Activated naive CD4-positive, alpha-beta T cell treated with anti-CD3 and anti-CD28 coated beads, Interleukin-2, amount 50 U/mL, for 16 hours (primary cell): ENCODE measurements at places on chromosomes 2 and 18.
A peak's percentile ranks its signal among the peaks of the same experiment; 100 is the strongest.

DNA sequence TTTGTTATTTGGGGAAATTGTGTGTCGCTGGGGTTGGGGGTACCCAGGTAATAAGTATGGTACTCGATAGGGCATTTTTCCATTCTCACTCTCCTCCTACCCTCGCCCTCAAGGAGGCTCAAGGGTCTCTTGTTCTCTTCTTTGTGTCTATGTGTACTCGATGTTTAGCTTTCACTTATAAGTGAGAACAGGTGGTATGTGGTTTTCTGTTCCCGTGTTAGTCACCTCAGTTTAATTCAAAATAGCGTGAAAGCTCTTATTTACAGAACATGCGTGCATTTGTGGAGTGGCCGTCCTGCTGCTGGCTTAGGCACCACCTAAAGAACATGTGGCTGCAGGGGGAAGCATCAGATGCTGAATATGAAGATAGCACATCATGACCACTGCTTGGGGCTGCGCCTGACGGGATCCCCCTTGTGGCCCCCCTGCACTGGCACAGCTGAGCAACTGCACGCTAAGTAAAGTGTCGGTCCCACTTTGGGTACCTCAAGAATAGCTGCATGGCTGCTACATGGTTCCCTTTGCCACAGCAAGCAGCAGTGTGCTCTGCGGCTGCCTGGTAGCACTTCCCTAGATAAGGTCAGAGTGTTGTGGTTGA lies 569.0 kb downstream of the DCDC2C start:
- no peak for DNase-seq

- DNase-seq = no peak
Measured at GRCh38 chr2:198203336-198204069, 399.1 kb downstream of the PLCL1 start.

DNA sequence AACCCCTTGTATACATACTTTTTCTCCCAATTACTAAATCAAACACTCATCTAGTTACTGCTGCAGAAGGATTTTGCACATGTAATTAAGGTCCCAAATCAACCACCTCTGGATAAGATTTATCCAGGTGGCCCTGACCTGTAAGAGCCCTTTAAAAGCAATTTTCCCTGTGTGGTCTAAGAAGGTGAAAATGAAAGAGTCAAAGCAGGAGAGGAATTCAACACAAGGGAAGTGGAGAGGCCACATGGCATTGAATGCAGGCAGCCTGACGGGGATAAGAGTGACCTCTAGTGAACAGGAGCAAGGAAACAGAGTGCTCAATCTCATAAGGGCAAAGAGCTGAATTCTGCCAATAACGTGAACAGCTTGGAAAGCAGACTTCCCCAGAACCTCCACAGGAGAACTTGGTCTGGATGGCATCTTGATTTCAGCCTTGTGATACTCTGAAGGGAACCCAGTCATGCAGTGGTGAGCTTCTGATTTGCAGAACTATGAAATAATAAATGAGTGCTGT lies 27.2 kb downstream of the PPP3R1 start:
- no peak for DNase-seq

- no peak for DNase-seq
Measured at GRCh38 chr18:77248873-77249568, 627 bp upstream of the GALR1 start.

- no peak for DNase-seq
Measured at GRCh38 chr18:56060967-56061541, 473.1 kb upstream of the TCF4 start.

DNA sequence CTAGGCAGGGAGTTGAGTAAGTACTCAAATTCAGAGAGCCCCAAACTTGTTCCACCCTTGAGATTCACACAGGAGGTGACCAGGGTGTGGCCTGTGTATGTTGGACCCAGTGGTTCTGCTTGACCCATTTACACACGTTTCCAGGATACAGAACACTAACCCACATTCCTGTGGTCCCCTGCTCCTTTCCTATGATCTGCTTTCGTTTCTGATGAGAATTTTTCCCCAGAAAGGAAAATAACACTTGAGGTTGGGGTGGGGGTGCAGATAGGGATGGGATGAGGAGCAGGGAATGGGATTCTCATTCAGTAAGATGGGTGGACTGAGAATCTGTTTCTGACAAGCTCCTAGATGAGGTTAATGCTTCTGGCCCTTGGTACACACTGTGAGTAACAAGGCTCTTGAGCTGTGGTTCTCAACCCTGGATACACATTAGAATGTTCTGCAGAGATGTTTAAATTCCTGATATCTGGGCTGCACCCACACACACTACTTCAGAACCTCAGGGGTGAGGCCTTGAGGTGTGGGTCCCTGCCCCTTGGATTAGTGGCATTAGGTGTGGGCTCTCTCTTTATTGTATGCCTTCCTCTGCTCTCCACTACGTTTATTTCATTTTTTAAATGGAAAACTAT lies 58.4 kb downstream of the TPGS2 start:
- DNase-seq = no peak

DNA sequence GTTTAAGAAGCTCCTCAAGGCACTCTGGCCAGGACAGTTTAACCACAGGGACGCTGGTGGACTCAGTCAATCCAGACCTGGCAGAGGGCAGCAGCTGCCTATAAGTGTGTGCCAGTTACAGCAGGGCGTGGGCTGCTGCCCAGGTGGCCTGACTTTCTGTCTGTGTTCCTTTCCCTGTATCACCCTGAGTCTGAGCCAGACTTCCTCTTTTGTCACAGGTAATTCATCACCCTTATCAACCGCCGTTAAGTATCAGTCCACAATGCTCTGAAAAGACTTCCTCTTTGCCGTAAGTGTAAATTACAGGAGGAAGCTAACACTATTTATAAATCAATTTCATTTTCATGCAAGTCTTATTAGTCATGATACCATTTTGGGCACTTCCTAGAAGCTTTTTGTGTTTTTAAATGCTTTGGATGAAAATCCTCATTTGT lies 7.0 kb downstream of the LPIN1 start:
- DNase-seq = no peak

DNA sequence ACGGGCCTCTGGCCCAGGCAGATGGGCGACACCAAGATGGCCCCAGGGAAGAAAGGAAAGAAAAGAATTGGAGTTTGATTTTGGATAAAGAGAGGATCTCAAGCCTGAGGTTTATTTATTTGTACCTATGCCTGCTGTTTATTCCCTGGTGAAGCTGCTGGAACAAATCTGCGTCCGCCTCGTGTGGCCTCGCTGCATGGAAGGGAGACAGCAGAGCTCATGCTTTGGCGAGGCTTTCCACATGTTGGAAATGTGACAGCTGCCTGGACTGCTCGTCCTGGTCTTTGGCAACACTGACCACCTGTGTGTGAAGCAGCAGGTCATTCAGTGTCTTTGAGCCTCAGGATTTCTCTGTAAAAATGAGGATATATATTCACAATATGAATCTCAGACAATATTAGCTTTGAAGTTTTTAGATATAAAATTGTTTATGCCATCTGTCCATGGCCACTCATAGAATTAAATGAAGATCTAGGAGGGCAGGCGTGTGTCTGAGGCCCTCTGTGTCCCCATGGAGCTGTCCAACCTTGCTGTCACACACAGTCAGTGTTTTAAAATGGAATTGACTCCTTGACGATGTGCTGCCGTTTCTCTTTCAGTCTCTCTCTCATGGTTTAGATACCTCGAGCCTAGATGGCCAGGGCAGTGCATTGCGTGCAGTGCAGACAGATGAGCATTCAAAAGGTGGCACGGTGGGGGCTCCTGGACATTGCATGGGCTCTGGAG lies 94.3 kb downstream of the SOCS6 start:
- no peak for DNase-seq

- DNase-seq = no peak
Measured at GRCh38 chr2:160791884-160792283, 298.3 kb upstream of the RBMS1 start.

DNA sequence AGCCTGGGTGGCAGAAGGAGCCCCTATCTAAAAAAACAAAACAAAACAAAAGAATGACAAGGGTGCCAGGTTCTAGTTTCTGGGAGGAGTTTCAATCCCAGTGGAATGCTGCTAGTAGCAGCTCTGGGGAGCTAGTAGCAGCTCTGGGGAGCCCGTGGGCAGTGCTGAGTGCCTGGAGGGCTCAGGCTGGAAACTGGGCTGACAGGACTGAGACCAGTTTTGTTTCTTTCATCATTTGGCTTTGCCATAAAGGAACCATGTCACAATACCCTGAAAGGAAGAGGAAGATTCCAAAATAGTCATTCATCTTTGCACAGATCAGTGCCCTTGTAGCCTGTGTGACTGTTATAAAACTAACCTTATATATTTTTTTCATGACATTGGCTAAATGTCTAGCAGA lies 10.6 kb downstream of the MFSD6 start:
- DNase-seq = no peak

DNA sequence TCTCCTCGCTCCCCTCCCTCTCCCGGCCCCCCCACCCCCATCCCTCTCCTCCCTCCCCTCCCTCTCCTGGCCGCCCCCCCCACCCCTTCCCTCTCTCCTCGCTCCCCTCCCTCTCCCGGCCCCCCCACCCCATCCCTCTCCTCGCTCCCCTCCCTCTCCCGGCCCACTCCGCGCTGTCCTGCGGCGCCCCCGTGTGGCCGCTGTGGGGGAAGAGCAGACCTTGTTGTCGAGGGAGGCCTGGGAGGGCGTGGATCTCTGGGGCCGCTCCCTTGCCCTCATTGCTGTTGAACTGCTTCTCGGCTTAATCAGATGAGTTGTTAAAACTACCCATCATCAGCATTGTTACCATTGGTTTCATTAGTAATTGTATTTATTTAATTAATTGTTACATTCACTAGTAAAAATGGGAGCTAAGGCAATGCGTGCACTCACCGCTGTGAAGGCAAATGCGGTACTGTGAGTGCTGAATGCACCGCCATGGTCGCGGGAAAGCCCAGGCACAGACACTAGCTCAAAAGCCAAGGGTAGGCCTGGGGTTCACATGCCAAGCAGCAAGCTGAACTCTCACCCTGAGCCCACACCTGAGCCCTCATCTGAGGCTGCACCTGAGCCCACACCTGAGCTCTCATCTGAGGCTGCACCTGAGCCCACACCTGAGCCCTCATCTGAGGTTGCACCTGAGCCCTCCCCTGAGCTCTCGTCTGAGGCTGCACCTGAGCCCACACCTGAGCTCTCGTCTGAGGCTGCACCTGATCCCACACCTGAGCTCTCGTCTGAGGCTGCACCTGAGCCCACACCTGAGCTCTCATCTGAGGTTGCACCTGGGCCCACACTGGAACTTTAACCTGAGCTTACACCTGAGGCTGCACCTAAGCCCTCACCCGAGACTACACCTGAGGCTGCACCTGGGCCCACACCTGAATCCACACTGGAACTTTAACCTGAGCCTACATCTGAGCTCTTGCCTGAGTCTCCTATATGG lies 8.8 kb downstream of the RTP5 start:
- peak; percentile 79 for DNase-seq

- no peak for DNase-seq
Measured at GRCh38 chr18:74562131-74562730, 27.9 kb downstream of the CNDP1 start.

- no peak for DNase-seq
Measured at GRCh38 chr2:48009256-48009655, 103.0 kb upstream of the FBXO11 start.

DNA sequence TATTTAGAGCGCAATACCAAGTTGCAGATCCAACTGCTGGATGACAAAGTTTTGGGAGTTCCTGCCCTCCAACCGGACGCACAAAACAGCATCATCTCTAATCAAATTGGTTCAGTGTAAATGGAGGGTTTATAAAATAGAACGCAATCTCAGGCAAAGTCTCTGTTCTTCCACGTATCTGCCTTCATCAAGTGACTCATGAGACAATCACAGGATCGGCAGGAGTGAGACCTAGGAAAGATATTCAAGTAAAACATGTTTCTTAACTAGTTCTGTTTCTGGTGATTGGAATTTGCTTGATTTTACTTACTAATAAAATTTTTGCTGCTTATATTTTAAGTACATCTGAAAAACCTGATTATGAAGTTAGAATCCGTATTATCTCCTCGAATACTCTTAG lies 7.6 kb downstream of the FZD5 start:
- DNase-seq = no peak

DNA sequence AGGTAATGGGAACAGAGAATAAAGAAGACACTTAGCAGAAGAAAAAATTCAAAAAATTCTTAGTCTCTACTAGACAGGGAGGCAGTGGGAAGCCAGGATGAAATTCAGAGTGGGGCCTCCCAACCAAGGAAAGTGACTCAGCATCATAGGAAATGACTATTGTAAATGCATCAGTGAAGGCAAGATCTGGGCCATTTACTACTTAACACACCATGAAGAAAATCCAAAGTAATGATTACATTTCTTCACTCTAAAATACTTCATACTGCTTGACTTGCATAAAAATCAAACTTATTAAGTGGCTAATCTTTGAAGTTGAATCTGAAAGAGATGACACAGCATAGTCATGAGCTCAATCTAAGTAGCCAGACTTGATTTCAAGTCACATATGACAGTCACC lies 405.8 kb upstream of the SLC39A10 start:
- DNase-seq = no peak

DNA sequence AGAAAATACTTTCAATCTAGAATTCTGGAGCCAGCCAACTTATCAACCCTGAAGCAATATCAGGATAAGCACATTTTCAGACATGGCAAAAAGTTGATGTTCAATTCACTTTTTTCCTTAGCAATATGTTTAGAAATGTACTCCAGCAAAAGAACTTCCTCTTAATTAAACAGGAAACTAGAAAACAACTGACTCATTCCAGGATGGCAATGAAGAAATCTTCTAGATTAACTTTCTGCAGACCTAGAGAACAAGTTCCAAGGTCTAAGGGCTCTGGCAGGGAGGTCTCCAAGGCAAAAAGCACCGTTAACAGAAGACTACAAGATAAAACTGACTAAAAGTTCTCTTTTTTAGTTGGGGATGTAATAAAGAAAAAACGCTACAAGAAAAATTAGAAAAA lies 69.2 kb upstream of the VWC2L start:
- no peak for DNase-seq

DNA sequence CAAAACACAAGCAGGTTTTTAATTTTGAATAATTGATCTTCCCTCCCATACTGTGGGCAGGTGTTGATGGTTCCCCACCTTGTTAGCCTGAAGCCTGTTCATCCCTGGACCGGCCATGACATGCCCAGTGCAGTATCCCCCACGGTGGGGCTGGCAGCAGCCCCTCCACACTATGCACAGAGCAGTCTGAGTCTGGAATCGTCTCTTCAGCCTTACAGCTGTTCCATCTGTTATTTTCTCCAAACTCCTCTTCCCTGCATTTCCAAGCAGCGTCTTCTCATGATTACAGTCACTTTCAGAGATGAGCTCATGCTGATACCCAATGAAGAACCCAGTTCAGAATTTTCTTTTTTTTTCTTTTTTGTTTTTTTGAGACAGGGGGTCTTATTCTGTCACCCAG lies 68.2 kb downstream of the ADI1 start:
- DNase-seq = no peak

DNA sequence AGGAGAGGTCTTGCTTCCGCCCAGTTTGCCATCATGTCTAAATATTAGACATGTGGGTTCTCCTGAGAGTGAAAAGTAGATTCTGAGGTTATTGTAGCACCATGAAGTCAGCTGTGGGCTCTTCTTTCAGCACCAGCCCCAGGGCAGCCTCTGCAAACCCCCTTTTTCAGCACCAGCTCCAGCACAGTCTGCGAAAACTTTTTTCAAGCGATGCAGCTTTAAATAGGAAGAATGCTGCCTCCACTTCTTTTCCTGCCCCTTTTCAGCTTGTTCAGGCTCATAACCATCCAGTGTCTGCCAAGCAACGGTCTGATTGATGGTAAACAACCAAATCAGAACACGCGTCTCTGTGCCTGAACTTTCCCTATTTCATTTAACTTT lies at the start of gene COL5A2:
COL5A2 (minus strand) TSS at position 192 of the 381 bp plus-strand sequence; CDS start at position 35, 157 bp downstream.
- DNase-seq = no peak

GRCh38 chr2:175008801-175009495 lies 3.8 kb upstream of the CHN1 start:
- no peak for DNase-seq

GRCh38 chr2:128901572-128902391 lies 583.1 kb upstream of the HS6ST1 start:
- DNase-seq = no peak
